GM23338 (cell line): ENCODE measurements at places on chromosomes 7 and 10. TPM values are rescaled to one million over a fixed set of nuclear protein-coding genes. Genes with fewer than 3 reads are reported as not detected.

DNA sequence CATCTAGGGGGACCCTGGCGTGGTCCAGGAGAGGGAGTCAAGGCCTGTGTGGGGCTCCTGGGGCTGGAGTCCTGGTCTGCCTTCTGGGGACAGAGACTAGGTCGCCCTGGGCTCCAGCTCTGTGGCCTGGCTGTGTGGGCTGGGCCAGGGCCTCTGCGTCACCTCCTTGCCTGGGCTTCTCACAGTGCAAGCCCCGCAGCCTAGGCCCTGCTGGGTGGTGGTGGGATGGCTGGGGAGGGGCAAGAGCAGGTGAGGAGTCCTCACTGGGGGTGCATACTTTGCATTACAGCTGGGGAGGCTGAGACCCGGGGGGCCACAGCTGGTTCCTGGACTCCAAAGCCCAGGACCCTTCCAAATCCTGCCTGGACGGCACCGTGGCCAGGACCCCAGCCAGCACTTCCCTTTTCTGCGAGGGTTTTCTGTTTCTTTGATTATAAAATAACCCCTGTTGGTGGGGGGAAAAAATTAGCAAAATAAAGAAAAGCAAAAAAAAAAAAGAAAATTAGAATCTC is 23.5 kb downstream of the PWWP2B start:
- H3K27me3 ChIP-seq: no peaks in the 10 kb centered on the region
- H3K4me3 ChIP-seq: no peak overlapping the region
- H3K4me1 ChIP-seq: peaks cover 15% of the 10 kb centered on the region
- H3K27ac ChIP-seq: no peak overlapping the region

- peaks cover 15% of the 10 kb centered on the region for H3K4me1 ChIP-seq
- no peak overlapping the region for H3K4me3 ChIP-seq
- no peaks in the 10 kb centered on the region for H3K36me3 ChIP-seq
- no peaks in the 10 kb centered on the region for H3K27me3 ChIP-seq
Measured at GRCh38 chr10:90389876-90390275, 468.0 kb downstream of the HTR7 start.

DNA sequence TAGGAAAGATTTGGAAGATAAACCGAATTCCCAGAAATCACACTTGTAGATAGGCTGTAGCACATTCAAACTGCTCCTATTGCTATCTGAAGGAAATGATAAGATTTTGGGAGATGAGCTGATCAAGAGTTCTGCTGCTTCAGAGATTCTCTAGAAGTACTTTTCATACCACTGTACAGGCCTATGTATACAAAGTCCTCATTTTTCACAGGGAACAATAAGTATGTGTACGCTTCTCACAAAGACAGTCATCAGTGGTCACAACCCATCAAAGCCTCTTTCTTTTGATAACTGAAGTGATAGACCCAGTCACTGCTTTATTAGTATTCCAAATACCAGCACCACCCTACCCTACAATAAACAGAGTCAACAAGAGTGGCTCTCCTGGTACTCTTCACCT is 15.6 kb upstream of the SEPTIN7 start:
- no peaks in the 10 kb centered on the region for H3K36me3 ChIP-seq
- H3K27ac ChIP-seq: no peak overlapping the region
- DNase-seq: no peak
- H3K4me3 ChIP-seq: no peak overlapping the region

GRCh38 chr7:47803846-47804245 is 144.4 kb downstream of the PKD1L1 start:
- H3K27ac ChIP-seq: no peak overlapping the region
- DNase-seq: no peak
- H3K4me1 ChIP-seq: no peaks in the 10 kb centered on the region
- no peaks in the 10 kb centered on the region for H3K36me3 ChIP-seq

GRCh38 chr10:44354771-44355170 is 30.1 kb downstream of the CXCL12 start:
- DNase-seq: no peak
- no peak overlapping the region for H3K27ac ChIP-seq
- H3K4me3 ChIP-seq: no peak overlapping the region
- no peaks in the 10 kb centered on the region for H3K36me3 ChIP-seq
- no peaks in the 10 kb centered on the region for H3K27me3 ChIP-seq
- peaks cover 13% of the 10 kb centered on the region for H3K4me1 ChIP-seq

DNA sequence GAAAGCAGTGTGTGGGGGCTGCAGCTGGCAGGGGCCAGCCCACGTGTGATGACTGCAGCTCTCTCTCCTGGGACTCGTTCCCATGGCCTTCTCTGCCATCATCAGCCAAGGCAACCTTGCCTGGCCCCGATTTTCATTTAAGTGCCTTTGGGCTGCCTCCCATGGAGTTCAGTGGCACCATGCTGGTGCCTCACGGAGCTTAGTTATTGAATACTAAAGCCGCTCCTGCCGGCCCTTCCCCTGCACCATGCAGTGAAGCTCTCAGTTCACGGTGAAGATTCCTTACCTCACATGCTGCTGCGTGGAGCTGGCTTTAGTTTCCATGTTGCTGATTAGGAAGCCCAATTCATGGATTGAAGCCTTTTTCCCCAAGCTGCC is 141.5 kb upstream of the EEPD1 start:
- H3K4me3 ChIP-seq: no peak overlapping the region
- H3K27me3 ChIP-seq: no peaks in the 10 kb centered on the region
- no peak overlapping the region for H3K27ac ChIP-seq
- H3K36me3 ChIP-seq: no peaks in the 10 kb centered on the region
- H3K4me1 ChIP-seq: no peaks in the 10 kb centered on the region

The TMEM196 gene
- not detected in 2 replicates for total RNA-seq
